Brain (organoid and tissue), 16 donors: ENCODE measurements at places on chromosomes 7 and 10. TPM values are rescaled to one million over a fixed set of nuclear protein-coding genes. Genes with fewer than 3 reads are reported as not detected.
A peak's percentile ranks its signal among the peaks of the same experiment; 100 is the strongest.

- DNase-seq, result no peak
These were observed 42.0 kb downstream of the PTER start for GRCh38 chr10:16478801-16479200.

GRCh38 chr10:131708225-131708880, 192.5 kb upstream of the PPP2R2D start:
- DNase-seq, result peak; percentile 70

GRCh38 chr10:35822316-35822715, 180.2 kb upstream of the FZD8 start:
- DNase-seq, result peak; percentile 85

SORCS1 gene
- 0.71 TPM for polyA plus RNA-seq

DNA sequence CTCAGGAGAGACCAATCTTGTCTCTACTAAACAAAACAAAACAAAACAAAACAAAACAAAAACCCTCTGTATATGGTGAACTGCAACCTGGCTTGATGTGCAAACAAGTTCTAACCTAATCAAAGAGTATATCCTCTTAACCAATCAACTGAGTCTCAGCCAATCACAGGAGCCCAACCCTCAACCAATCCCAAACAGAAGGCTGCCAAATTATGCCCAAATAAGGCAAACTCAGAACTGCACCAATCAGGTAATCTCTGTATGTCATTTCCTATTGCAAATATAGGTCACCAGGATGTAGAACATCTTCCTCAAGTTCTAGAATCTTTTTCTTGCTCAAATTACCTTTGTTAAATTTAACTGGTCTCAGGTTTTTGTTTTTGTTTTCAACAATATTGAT, 5.2 kb downstream of the FAM133B start:
- DNase-seq, result no peak

DNA sequence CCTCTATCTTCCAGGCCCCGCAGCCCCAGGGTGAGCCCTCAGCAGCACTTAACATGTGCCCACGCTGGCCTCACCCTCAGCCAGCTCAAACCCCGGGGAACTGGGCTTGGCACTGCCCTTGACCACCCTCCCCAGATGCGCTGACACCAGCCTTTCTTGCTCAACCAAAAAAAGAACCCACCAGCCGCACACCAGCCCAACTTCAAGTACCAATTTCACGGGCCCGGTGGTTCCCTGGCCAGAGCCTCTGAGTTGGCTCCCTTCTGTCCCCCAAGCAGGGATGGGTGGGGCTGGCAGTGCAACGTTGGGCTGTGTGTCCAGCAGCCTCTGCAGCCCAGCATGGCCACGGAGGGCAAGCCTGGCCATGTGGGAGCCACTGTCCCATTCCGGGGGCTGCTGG, 96.3 kb downstream of the COL13A1 start:
- no peak for DNase-seq

STOX1 gene
- 14.4 TPM for polyA plus RNA-seq

GRCh38 chr10:70592746-70593512, 9.6 kb downstream of the PRF1 start:
- DNase-seq, result no peak

DNA sequence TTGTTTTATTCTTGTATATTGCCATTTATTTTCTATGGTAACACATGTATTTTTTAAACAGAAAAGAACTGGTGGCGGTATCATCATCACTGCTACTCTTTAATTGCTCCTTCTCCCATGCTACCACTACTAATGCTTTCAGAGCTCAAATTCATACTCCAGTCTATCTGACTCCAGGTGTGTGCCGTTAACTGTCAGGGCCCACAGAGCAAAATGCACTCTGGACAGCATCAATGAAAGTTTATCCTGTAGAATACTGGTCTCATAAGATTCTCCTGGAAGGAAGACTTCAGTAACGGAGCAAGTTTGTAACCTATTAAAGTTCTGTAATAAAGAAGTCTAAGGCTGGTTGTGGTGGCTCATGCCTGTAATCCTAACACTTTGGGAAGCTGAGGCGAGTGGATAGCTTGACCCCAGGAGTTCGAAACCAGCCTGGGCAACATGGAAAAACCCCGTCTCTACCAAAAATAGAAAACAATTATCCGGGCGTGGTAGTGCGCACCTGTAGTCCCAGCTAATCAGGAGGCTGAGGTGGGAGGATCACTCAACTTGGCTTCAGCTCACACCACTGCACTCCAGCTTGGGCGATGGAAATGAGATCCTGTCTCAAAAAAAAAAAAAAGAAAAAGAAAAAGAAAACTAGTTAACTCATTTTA, 18.4 kb downstream of the ZNRF2 start:
- no peak for DNase-seq

DNA sequence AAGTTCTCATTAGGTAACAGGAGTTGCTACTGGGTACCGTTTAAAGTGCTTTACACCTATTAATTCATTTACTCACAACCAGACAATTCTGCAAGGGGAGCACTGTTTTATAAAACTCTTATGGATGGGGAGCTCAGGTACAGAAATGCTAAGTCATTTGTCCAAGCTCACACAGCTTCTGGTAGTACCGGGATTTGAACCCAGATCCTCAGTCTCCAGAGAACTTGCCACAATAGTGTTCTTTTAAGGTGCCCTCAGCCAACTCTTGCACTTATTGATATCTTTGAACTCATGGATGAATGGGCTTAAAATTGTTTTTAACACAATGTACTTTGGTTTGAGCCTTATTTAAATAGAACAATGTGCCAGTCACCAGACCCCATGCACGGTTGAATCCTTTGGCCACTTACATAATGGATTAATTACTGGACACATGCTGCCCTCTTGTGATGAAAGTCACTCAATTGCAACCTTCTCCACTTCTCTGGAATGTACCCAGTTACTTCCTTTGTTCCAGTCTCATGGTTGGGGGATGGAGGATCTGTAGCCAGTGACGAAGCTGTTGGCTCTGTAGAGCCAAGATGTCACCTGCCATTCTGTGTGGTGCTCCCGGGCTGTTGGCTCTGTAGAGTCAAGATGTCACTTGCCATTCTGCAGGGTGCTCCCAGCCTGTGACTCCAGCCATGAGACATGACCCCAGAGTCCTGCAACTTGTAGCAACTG, 65.6 kb downstream of the NOD1 start:
- peak; percentile 59 for DNase-seq

DNA sequence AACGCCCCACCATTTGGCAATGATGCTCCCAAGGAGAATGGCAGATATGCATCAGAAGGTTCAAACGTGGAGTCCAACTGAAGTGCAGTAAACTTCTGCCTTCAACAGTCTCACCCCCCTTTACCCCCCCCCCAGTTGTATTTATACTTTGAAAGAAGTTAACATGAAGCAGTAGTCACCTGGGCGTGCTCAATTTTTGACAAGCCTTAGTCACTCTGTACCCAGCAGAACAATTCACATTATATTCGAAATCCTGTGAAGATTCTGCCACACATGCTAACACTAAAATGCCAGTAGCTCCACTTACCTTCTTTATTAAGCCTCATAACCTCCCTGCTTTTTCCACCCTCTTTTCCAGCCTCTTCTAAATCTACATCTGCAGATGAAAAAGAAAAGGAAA, 894 bp downstream of the ATXN7L1 start:
- DNase-seq, result no peak

CFAP46 gene
- polyA plus RNA-seq, result 1.3 TPM

DNA sequence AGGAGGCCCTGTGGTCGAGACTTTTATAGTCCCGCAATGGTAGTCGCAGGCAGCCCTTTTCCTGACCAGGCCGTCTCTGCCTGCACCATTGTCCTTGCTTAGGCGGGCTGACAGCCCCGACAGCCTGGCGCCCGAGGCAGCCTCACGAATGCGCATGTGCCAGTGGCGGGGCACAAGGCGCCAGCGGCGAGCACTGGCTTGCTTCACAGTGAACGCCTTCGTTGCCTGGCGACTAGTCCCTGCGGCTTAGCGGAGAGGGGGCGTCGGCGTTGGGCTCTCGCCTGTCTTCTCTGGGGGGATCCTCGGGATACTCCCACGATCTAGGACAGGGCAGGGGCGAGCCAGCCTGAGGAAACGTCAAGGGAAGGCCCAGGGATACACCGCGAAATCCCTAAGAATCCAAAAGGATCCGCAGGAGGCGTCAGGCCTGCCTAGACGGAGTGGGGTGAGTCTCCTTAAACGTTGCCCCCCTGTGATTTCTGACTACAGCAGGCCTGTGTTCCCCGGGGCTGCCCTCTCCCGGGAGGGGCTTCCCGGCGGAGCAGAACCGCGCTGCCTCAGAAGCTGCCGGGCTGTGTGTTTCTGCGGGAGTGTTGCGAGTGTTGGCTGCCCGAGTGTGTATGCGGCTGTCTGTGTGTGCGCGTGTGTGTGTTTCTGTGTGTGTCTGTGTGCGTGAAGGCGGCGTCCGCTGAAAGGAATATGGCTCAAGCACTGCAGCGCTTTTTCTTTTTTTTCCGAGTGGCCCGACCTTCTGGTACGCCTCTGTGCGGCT, 20.5 kb upstream of the ZNF273 start:
- DNase-seq, result peak; percentile 81

GRCh38 chr7:111528331-111528730, 34.0 kb downstream of the IMMP2L start:
- no peak for DNase-seq

GRCh38 chr10:107011105-107011504, 153.4 kb downstream of the SORCS1 start:
- no peak for DNase-seq
